Cardiac muscle cell (in vitro differentiated cells and primary cell): ENCODE measurements at places on chromosomes 11 and 22.

- peak overlapping the region; percentile 70 for H3K27ac ChIP-seq
- no peaks in the 10 kb centered on the region for H3K36me3 ChIP-seq
- peak; percentile 88 for DNase-seq
- no peaks in the 10 kb centered on the region for H3K27me3 ChIP-seq
These were observed 20.9 kb upstream of the UPB1 start for GRCh38 chr22:24474221-24474620.

DNA sequence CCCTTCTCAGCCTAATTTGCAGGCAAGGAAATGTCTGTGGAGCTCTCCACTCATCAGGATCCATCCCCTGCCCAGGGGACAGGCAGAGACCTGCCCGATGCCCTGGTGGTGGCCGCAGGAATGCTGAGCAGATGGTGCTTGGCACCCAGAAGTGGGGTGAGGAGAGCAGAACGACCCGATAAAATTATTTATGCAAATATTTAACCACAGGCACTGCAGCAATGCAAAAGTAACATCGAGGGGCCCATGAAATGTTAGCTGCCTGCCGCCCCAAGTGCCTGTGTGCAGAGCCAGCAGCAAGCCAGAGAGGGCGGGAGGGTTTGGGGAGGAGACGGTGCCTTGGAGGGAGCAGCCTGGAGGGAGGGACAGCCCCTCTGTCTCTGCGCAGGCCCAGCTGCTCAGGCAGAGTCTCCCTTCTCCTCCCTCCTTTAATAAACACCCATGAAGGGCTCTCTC, 205.5 kb downstream of the CTTN start:
- DNase-seq = no peak
- no peak overlapping the region for H3K27ac ChIP-seq
- H3K4me1 ChIP-seq = no peaks in the 10 kb centered on the region

DNA sequence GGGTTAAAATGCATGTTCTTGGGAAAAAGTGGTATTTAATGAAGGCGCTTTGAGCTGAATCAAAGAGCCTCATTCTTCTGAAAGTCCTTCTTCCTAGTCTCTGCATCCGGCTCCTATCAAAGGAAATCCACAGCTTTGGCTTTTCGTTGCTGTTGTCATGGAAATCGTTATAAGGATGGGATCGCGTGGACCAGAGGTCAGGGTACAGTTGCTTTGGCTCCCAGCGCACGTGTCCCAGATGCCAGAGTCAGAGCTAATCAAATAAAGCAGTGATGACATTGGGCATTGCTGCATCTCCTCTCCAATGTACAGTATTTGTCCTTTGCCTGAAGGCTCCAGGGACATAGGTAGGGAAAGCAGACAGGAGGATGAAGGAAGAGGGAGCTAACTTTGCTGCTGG, 181.9 kb downstream of the MYO18B start:
- H3K27ac ChIP-seq = no peak overlapping the region
- H3K27me3 ChIP-seq = no peaks in the 10 kb centered on the region
- DNase-seq = no peak
- H3K36me3 ChIP-seq = peaks cover 48% of the 10 kb centered on the region

DNA sequence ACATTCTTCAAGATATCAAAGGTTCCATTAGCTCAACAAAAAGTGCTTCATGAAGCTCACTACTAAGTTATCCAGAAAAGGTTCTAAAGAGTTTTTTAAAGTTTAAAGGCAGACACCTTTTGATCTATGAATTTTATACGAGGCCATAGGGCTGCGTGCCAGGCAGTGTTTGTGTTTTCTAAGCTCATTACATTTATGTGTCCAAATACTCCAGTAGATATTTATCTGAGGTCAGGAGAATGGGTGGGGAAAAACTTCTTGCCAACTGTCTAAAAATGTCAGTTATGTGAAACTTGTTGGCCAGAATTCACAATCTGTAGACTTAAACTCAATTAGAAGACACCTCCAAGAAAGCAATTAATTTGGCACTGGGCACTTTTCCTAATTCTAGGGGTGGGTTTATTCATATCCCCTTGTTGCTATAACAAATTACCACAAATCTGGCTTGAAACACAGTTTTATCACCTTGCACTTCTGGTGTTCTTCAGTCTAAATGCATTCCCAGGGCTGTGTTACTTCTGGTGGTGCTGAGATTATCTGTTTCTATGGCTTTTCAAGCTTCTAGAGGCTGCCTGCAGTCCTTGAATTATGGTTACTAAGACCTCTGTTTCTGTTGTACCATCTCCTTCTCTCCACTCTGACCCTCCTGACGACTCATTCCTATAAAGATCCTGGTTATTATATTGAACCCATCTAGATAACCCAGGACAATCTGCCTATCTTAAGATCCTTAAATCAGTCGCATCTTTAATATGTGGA, 1030.4 kb upstream of the CNTN5 start:
- H3K4me3 ChIP-seq = no peak overlapping the region
- H3K4me1 ChIP-seq = no peaks in the 10 kb centered on the region
- H3K27ac ChIP-seq = no peak overlapping the region
- peak; percentile 6 for DNase-seq
- H3K27me3 ChIP-seq = no peaks in the 10 kb centered on the region

DNA sequence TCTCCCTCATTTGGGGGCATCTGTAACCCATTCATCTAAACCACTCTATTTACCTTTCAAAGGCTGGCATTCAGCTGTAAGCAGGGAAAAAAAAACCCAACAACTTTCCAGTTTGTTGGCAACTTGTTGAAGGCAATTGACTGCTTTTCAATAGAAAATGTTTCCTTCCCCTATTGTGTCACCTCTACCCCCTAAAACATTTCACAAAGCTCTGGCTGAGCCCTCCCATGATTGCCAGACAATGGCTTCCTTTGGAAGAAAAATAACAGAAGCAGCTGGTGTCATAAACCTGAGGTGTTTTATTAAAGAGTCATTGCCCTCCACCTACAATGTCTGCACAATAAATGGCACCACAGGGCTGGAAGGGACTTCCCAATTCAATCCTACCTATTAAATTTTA, 22.1 kb upstream of the PSMA1 start:
- no peak for DNase-seq
- H3K27ac ChIP-seq = no peak overlapping the region
- H3K36me3 ChIP-seq = no peaks in the 10 kb centered on the region
- no peaks in the 10 kb centered on the region for H3K4me1 ChIP-seq
- no peak overlapping the region for H3K4me3 ChIP-seq
- H3K27me3 ChIP-seq = no peaks in the 10 kb centered on the region

- no peak for DNase-seq
- peaks cover 5% of the 10 kb centered on the region for H3K4me1 ChIP-seq
- no peak overlapping the region for H3K4me3 ChIP-seq
- no peak overlapping the region for H3K27ac ChIP-seq
- H3K27me3 ChIP-seq = no peaks in the 10 kb centered on the region
These were observed 34.4 kb upstream of the LRRC10B start for GRCh38 chr11:61474013-61474643.

DNA sequence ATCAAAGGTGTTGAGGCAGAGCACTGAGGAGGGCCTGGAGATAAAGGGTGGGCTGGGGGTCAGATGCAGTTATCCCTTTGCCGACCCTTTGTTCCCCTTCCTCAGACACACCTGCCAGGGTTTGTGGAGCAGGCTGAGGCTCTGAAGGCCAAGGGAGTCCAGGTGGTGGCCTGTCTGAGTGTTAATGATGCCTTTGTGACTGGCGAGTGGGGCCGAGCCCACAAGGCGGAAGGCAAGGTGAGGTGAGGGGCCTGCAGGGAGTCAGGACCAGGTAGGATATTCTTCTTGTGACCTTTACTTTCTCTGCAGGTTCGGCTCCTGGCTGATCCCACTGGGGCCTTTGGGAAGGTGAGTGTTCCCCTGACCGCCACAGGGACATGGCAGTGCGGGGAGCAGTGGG, 2.6 kb downstream of the PRDX5 start:
- H3K4me3 ChIP-seq = no peak overlapping the region
- H3K4me1 ChIP-seq = peaks cover 6% of the 10 kb centered on the region
- no peak overlapping the region for H3K27ac ChIP-seq
- peaks cover 4% of the 10 kb centered on the region for H3K36me3 ChIP-seq
- H3K27me3 ChIP-seq = no peaks in the 10 kb centered on the region
- DNase-seq = no peak

DNA sequence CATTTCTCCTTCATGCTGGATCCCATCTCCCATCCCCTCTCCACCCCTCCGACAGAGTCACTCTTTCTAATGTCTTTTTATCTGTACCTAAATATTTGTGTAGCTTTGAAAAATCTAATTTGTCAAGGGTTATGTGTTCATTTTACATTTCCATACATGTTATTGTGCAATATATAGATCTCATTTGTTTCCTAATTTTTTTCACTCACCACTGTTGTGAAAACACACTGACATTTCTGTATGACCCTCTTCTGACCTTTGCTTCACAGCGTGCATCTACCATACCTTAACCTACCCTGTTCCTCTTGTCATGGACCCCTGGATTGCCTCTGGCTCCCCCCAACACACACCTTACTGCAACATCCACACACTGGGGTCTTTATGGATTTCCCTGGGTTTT, 942.9 kb downstream of the TBC1D22A start:
- no peak for DNase-seq
- no peak overlapping the region for H3K4me3 ChIP-seq
- H3K36me3 ChIP-seq = no peaks in the 10 kb centered on the region
- H3K27ac ChIP-seq = no peak overlapping the region
- H3K4me1 ChIP-seq = no peaks in the 10 kb centered on the region
- no peaks in the 10 kb centered on the region for H3K27me3 ChIP-seq

- H3K4me3 ChIP-seq = no peak overlapping the region
- peaks cover 10% of the 10 kb centered on the region for H3K27me3 ChIP-seq
- peaks cover 17% of the 10 kb centered on the region for H3K4me1 ChIP-seq
- no peak for DNase-seq
- H3K27ac ChIP-seq = no peak overlapping the region
- H3K36me3 ChIP-seq = no peaks in the 10 kb centered on the region
These were observed 973.2 kb downstream of the NTM start for GRCh38 chr11:132343445-132344175.

DNA sequence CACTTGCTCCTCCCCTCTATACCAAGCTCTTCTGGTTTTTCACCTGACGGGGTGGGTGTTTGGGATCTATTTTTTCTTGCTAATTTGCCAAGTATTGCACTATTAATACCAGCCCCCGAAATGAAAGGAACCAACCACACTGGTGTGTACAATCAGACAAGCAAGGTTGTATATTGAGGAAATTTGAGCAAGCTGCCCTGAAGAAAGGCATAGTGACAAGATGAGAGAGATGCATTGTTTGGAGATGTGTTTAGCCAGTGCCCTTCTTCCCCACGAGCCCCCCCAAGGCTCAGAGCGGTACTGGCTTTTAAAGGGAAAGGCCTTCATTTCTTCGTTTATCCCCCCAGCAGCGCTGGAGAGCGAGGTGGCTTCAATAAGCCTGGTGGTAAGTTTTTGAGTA, 15.2 kb upstream of the GAS2L1 start:
- H3K4me3 ChIP-seq = no peak overlapping the region
- peaks cover 92% of the 10 kb centered on the region for H3K36me3 ChIP-seq
- no peaks in the 10 kb centered on the region for H3K4me1 ChIP-seq
- no peak for DNase-seq
- no peak overlapping the region for H3K27ac ChIP-seq
- no peaks in the 10 kb centered on the region for H3K27me3 ChIP-seq

DNA sequence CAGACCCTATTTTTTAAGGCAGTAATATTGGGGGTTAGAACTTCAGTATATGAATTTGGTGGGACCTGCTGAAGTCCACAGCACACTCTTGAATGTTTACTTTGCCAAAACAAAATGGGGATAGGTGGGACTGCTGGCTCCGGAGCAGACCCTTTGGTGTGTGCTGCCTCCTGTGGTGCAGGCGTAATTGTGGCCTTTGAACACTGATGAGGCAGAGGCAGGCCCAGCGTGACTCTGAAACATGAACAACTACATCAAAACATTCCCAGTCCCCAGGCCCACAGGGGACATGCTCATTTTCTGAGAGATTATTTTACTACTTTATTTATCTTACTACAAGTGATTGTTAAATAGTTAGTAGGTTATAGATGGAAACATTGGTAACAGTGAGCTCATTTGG, 225.0 kb upstream of the TBCEL start:
- no peak overlapping the region for H3K4me3 ChIP-seq
- no peaks in the 10 kb centered on the region for H3K4me1 ChIP-seq
- no peak overlapping the region for H3K27ac ChIP-seq
- no peaks in the 10 kb centered on the region for H3K27me3 ChIP-seq

DNA sequence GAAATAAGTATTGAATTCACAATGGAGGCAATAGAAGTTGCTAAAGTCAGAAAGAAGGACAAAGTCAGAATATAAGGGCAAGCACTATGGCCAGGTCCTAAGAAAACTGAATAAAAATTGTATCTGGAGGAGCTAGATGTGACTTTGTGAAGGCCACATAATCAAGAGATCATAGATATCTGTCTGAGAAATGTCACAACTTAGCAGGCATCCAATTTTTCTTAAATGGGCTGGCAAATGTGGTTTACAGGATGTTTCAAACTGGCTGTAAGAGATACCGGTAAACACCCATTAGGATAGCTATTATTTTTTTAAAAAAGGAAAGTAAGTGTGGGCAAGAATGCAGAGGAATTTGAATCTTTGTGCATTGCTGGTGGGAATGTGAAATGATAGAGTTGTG, 303.1 kb upstream of the CHORDC1 start:
- no peak overlapping the region for H3K4me3 ChIP-seq
- H3K27ac ChIP-seq = no peak overlapping the region
- no peaks in the 10 kb centered on the region for H3K4me1 ChIP-seq
- DNase-seq = no peak

GRCh38 chr11:118370774-118371173, 11.4 kb downstream of the UBE4A start:
- peaks cover 50% of the 10 kb centered on the region for H3K36me3 ChIP-seq
- DNase-seq = no peak
- H3K27ac ChIP-seq = no peak overlapping the region
- no peaks in the 10 kb centered on the region for H3K4me1 ChIP-seq
- no peak overlapping the region for H3K4me3 ChIP-seq
- H3K27me3 ChIP-seq = no peaks in the 10 kb centered on the region

GRCh38 chr11:45264839-45265515, 21.2 kb downstream of the SYT13 start:
- H3K36me3 ChIP-seq = no peaks in the 10 kb centered on the region
- DNase-seq = no peak
- no peak overlapping the region for H3K4me3 ChIP-seq
- H3K27ac ChIP-seq = no peak overlapping the region

- H3K27me3 ChIP-seq = peaks cover 25% of the 10 kb centered on the region
- H3K27ac ChIP-seq = no peak overlapping the region
- H3K36me3 ChIP-seq = no peaks in the 10 kb centered on the region
- H3K4me3 ChIP-seq = no peak overlapping the region
These were observed 2.9 kb downstream of the MICAL3 start for GRCh38 chr22:18021431-18021830.

DNA sequence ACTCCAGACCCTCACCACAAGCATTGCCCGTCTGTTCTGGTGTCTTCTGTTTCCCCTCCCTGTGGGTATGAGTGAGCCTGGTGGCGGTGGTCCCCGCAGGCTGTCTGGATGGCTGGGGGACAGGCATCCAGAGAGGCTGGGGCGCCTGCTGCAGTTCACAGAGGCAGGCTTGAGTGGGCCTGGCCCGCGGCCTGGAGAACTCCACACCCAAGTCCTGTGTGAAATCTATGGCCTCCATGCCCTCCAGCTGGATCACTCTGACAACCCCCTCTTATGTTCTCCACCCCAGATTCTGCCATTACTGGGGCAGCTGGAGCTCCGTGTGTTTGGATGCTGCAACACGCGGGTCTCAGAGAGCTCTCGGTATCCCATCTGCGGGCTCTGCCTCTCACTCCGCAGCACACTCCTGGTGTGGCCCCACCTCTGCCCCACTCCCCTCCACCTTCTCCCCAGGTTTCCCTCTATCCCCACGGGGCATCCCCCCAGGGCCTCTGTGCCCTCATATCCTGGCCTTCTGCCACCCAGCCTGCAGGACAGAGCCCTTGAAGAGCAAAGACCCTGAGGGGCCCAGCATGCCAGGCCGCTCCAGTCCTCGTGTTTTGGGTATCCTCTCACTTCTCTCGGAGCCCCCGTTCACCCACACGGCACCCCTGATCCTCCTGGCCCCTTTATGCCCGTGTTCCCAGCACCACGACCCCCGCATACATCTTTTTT, 31.3 kb downstream of the LRRC74B start:
- no peak for DNase-seq
- no peak overlapping the region for H3K4me3 ChIP-seq
- H3K4me1 ChIP-seq = no peaks in the 10 kb centered on the region
- H3K27me3 ChIP-seq = no peaks in the 10 kb centered on the region
- H3K36me3 ChIP-seq = no peaks in the 10 kb centered on the region
